ENCODE measurements at places on chromosomes 13 and 19.

GRCh38 chr19:10981252-10981895 is 20.5 kb downstream of the SMARCA4 start:
- DNase-seq, result no peak

GRCh38 chr13:99399623-99399974 is 92.4 kb upstream of the GPR183 start:
- DNase-seq, result no peak

GRCh38 chr19:58325311-58326022 is 1.3 kb upstream of the ZSCAN22 start:
- DNase-seq, result no peak

DNA sequence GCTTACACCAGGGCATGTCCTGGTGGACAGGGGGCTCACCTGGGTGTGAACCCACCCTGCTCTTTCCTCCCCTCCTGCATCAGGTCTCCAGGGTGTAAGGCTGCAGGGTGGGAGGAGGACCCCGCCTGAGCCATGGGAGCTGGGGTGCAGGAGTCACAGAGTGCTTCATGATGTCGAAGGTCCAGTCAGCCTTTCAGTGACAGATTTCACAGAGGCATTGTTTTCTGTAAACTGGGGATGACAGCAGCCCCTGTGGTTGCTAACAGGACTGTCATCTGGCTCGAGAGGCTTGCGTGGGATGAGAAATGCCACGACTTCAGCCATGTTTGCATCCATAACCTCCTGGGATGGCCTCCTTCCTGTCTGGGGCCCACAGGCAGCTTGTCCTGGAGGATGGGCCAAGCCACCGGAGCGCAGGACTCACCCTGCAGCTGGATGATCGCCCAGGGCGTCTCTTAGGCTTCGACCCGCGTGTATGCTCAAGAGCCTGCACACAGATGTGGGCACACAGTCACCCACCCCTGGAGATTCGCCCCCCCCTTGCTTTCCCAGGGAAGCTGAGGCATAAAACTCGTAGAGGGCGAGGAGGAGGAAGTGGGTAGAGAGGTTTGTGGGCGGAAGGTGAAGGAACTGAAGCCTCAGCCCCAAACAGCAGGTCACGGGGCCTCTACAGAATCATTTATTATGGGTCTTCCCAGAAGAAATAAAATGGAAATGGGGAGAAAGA is 4.9 kb downstream of the NANOS3 start:
- peak; percentile 46 for DNase-seq

- no peak for DNase-seq
Observed at GRCh38 chr13:20451397-20451796, 74.3 kb downstream of the CRYL1 start.

DNA sequence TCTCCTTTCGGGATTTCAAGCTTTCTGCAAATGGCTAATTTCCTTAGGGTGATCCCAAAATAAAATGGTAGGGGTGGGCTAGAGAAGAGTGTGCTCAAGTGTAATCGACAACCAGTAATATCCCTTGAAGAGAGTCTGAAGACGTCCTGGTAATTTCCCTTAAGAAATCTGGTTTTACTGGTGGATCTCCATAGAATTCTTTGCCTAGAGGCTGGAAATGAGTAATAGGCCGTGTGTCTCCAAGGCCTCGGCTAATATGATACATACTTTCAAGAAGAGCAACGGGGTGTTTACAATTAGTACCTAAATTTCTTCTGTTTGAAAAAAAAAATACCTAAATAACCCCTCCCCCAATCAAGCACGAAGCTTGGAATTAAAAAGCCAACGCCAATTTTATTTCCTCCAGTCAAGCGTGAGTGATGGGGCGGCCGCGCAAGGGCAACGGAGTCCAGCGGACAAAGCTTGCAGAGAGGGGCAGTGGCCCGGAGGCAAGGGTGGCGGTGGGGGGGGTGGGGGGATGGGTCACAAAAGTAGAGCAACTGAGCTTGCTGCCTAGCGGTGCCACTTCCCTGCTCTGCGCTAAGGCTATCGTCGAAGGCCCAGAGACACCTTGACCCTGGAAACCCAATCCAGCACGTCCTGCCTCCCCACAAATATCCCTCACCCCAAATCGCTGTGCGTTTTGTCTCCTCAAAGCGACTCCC is 7.8 kb downstream of the SOX21 start:
- DNase-seq, result no peak

DNA sequence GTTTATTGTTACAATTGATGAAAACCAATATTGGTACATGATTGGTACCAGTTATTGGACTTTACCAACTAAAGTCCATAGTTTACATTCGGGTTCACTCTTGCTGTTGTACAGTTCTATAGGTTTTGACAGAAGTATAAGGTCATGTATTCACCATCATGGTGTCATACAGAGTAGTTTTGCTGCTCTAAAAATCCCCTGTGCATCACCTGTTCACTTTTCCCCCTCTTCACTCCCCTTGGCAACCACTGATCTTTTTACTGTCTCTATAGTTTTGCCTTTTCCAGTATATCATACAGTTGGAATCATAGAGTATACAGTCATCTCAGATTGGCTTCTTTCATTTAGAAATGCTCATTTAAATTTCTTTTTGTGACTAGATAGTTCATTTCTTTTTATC is 51.2 kb upstream of the MED4 start:
- no peak for DNase-seq

- DNase-seq, result no peak
Observed at GRCh38 chr13:111066544-111066943, 48.6 kb upstream of the ARHGEF7 start.

DNA sequence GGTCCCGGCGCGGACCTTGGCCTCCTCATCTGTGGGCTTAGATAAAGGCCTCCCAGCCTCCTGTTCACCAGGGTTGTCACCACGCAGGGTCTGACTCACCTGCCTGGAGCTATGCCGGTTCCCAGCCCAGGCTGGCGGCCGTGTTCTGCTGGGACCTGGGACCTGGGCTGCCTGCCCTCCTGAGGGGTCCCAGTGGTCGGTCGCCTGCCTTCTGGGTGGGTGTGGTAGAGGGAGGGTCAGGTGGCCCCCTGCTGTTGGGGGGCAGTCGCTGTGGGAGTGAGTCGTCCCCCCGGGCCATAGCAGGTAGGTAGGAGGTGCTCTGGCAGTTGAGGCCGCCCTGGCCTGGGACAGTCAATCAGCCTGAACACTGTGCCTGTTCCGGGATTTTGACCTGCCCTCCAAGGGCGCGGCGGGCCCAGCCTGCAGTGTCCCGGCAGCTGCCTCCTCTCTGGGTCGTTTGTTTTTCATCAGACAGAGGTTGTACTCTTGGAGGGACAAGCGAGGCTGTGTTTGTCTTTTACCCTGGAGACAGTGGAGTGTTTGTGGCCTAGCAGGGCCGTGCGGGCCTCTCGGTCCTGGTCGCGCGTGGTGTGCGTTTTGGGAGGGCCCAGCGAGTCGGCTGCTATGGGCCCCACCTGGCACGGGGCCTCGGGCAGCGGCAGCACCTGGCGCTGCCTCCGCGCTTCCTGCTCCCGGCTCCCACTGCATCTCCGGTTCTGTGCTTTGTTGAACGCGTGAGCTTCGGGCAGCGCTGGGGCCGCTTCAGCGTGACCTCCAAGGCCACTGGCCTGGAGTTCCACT is 2.6 kb downstream of the ADAT3 start:
- DNase-seq, result no peak

- DNase-seq, result peak; percentile 4
Observed at GRCh38 chr13:78022164-78022877, 103.7 kb upstream of the EDNRB start.
